Activated naive CD4-positive, alpha-beta T cell treated with anti-CD3 and anti-CD28 coated beads for 36 hours (primary cell): ENCODE measurements at places on chromosomes 2 and 18.

DNA sequence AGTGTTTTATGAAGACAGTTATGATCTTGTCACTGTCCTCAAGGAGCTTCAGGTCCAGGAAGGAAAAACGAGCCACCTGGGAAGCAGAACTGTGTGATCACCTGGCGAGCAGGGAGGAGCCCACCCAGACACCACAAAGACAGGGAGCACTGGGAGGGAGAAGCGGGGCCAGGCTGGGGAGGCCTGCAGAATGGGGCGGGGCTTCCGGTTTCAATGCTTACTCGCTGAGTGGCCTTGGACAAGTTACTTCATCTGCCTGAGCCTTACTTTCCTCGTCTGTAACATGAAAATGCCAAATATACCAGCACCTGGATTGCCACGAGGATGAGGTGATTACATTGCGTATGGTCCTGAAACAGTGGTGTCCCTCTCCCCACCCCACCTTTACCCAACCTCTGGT is 227.5 kb downstream of the ANKRD30B start:
- H3K36me3 ChIP-seq = no peaks in the 10 kb centered on the region
- no peaks in the 10 kb centered on the region for H3K4me1 ChIP-seq
- H3K27ac ChIP-seq = no peak overlapping the region
- no peak for DNase-seq
- H3K27me3 ChIP-seq = no peaks in the 10 kb centered on the region

DNA sequence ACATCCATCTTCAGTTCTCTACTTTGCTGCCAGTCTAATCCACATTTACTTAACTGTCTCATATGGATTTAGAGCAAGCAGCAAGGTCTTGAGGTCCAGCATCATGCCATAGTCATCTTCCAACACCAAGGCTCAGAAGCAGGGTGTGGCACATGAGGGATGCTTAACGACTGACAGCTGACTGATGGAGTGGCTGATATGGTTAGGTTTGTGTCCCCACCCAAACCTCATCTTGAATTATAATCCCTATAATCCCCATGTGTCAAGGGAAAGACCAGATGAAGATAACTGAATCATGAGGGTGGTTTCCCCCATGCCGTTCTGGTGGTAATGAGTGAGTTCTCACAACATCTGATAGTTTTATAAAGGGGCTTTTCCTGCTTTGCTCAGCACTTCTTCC is 257.3 kb downstream of the NBAS start:
- no peak overlapping the region for H3K4me3 ChIP-seq
- peaks cover 30% of the 10 kb centered on the region for H3K4me1 ChIP-seq
- DNase-seq = no peak
- H3K27ac ChIP-seq = no peak overlapping the region
- no peaks in the 10 kb centered on the region for H3K27me3 ChIP-seq

DNA sequence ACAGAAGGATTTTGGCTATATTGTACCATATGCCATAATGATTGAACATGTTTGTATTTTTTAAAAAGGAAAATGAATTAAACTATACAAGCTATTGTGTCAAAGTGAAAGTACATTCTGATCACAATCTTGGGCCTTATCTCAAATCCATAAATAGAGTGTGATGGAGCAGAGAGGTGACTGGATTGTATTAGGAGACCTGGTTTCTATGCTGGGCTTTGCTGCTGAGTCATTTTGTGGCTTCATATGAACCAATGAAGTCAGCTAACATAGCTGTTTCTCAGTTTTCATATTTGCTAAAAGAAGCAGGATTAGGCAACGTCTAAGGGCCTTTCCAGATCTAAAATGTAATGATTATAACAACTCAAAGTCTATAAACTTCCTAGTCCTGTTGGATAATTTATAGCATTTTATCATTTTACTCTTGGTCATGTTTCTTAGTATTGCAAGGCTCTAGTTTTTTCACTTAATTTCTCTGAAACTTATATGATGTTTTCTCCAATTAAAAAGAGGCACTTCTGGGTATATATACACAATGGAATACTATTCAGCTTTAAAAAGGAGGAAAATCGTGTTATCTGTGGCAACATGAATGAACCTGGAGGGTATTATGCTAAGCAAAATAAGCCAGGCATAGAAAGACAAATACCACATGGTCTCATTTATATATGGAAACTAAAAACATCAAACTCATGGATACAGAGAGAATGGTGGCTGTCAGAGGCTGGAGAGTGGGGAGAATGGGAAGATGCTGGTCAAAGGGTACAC is 112.3 kb downstream of the MEP1B start:
- H3K36me3 ChIP-seq = no peaks in the 10 kb centered on the region
- H3K27me3 ChIP-seq = peaks cover 6% of the 10 kb centered on the region
- DNase-seq = peak; percentile 5
- H3K4me3 ChIP-seq = no peak overlapping the region
- no peak overlapping the region for H3K27ac ChIP-seq

- no peak overlapping the region for H3K27ac ChIP-seq
- H3K27me3 ChIP-seq = no peaks in the 10 kb centered on the region
- DNase-seq = no peak
These were observed 35.8 kb downstream of the TCF7L1 start for GRCh38 chr2:85168942-85169341.

GRCh38 chr2:190592831-190593230 is 56.1 kb upstream of the NAB1 start:
- no peak for DNase-seq
- H3K27ac ChIP-seq = no peak overlapping the region
- no peaks in the 10 kb centered on the region for H3K4me1 ChIP-seq

- no peak overlapping the region for H3K27ac ChIP-seq
- peaks cover 15% of the 10 kb centered on the region for H3K4me1 ChIP-seq
- DNase-seq = no peak
- no peak overlapping the region for H3K4me3 ChIP-seq
- peaks cover 4% of the 10 kb centered on the region for H3K36me3 ChIP-seq
These were observed 54.0 kb upstream of the RNU4ATAC start for GRCh38 chr2:121476684-121477083.

DNA sequence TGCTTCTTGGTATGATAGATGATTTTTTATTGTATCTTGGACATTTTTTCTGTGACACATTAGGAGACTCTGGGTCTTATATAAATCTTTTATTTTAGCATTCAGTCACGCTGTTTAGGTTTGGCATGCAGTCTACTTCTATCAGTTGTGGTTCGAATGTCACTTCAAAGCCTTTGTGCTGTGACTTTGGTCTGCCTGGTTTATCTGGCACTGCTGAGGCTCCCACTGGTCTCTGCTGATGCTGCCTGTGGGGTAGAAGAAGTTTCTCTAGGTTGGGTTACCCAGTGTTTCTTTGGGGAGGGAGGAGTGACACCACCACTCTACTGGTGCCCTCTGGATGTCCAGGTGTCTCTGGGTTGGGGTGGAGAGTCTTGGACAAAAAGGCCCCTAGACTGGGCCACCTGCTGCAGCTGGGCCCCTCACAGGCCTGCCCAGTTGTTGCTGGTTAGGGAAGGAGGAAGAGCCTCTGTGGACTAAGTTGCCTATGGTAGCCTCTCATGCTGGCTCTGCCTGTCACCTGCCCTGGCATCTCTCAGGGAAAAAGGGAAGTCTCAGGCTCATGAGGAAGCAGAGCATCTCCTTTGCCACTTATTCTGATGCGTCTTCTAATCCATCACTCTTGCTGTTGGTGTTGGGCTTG is 115.4 kb upstream of the HS6ST1 start:
- H3K4me3 ChIP-seq = no peak overlapping the region
- H3K27ac ChIP-seq = no peak overlapping the region
- no peaks in the 10 kb centered on the region for H3K36me3 ChIP-seq

GRCh38 chr18:6482198-6482977 is 67.7 kb upstream of the L3MBTL4 start:
- no peaks in the 10 kb centered on the region for H3K4me1 ChIP-seq
- H3K27ac ChIP-seq = no peak overlapping the region
- no peak for DNase-seq
- H3K27me3 ChIP-seq = no peaks in the 10 kb centered on the region
- H3K4me3 ChIP-seq = no peak overlapping the region
- H3K36me3 ChIP-seq = no peaks in the 10 kb centered on the region

- H3K4me1 ChIP-seq = peaks cover 14% of the 10 kb centered on the region
- no peak overlapping the region for H3K4me3 ChIP-seq
- H3K27me3 ChIP-seq = no peaks in the 10 kb centered on the region
These were observed 49.8 kb downstream of the PIAS2 start for GRCh38 chr18:46867367-46868143.

GRCh38 chr2:120844070-120844738 is 108.5 kb downstream of the GLI2 start:
- peaks cover 2% of the 10 kb centered on the region for H3K27me3 ChIP-seq
- DNase-seq = no peak
- H3K4me3 ChIP-seq = no peak overlapping the region

GRCh38 chr18:11148680-11149440 is 509 bp downstream of the PIEZO2 start:
- no peaks in the 10 kb centered on the region for H3K4me1 ChIP-seq
- DNase-seq = no peak
- H3K27me3 ChIP-seq = peaks cover 39% of the 10 kb centered on the region
- no peak overlapping the region for H3K27ac ChIP-seq

GRCh38 chr2:205545971-205546816 is 136.1 kb upstream of the NRP2 start:
- H3K27me3 ChIP-seq = no peaks in the 10 kb centered on the region
- no peak overlapping the region for H3K27ac ChIP-seq
- no peak overlapping the region for H3K4me3 ChIP-seq
- DNase-seq = no peak
- peaks cover 11% of the 10 kb centered on the region for H3K4me1 ChIP-seq
- H3K36me3 ChIP-seq = no peaks in the 10 kb centered on the region

- no peak overlapping the region for H3K4me3 ChIP-seq
- no peaks in the 10 kb centered on the region for H3K4me1 ChIP-seq
- no peak for DNase-seq
- no peak overlapping the region for H3K27ac ChIP-seq
- H3K36me3 ChIP-seq = no peaks in the 10 kb centered on the region
- H3K27me3 ChIP-seq = peaks cover 13% of the 10 kb centered on the region
These were observed 46.6 kb downstream of the GBX2 start for GRCh38 chr2:236121546-236121945.

DNA sequence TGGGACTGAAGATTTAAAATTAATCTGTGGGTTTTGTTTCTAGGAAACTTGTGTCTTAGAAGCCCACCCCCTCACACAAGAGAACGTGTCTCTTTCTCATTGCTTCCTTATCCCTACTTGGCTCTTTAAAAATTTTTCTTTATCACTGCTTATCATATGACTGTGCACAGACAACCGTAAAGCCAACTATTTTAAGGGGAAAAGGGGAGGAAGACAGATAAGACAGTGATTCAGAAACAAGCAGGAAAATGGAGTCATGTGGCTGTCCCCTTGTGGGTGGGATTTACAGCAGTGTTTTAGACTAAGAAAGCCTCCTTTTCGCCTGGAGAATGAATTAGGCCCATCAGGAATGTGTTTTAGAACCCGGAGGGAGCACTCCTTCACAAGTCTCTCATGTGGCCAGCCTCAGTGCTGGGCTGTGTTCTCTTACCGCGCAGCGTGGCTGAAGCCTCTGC is 17.6 kb downstream of the PRKCE start:
- no peak overlapping the region for H3K27ac ChIP-seq
- H3K27me3 ChIP-seq = no peaks in the 10 kb centered on the region
- peaks cover 4% of the 10 kb centered on the region for H3K4me1 ChIP-seq
- no peak for DNase-seq
- peaks cover 2% of the 10 kb centered on the region for H3K36me3 ChIP-seq
- no peak overlapping the region for H3K4me3 ChIP-seq

DNA sequence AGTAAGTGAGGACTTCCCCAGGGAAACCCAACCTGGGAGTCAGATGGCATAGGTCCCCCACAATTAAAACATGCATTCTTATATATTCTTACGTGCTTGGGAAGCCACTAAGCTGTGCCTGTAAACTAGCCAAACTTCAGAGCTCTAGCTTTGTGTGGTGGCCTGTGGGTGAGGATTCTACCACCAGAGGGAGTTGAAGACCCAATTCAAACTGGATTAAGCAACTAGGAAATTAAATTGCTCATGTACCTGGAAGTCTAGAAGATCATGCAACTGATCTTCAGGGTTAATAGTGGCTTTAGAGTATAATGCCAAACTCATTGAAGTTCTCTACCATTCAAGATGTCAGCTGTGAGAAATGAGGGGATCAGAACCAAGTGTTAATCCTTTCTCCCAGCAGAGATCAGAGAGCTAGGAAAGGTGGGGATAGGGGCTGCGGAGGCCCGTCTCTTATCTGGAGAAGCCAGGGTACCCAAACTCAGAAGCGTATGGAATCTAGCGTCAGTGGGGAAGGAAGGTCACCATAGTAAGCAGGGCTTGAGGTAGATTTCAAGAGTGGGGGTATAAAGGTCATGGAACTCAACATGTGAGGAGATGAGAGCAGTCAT is 53.2 kb upstream of the CCDC85A start:
- DNase-seq = no peak
- H3K36me3 ChIP-seq = no peaks in the 10 kb centered on the region
- no peaks in the 10 kb centered on the region for H3K4me1 ChIP-seq
- no peak overlapping the region for H3K4me3 ChIP-seq
- H3K27ac ChIP-seq = no peak overlapping the region

DNA sequence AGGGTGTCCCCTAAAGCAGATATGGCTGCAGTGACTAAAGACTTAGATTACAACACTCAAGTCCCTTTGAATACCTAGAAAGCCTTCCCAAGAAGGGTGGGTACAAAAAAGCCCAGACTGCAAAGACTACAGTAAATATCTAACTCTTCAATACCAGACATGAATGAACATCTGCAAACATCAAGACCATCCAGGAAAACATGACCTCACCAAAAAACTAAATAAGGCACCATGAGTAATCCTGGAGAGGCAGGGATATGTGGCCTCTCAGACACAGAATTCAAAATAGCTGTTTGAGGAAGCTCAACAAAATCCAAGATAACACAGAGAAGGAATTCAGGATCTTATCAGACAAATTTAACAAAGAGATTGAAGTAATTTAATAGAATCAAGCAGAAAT is 138.2 kb upstream of the OTOS start:
- no peak overlapping the region for H3K27ac ChIP-seq
- H3K36me3 ChIP-seq = no peaks in the 10 kb centered on the region
- no peak overlapping the region for H3K4me3 ChIP-seq
- H3K27me3 ChIP-seq = peaks cover 51% of the 10 kb centered on the region
- DNase-seq = no peak

- H3K4me1 ChIP-seq = no peaks in the 10 kb centered on the region
- H3K27ac ChIP-seq = no peak overlapping the region
These were observed 837 bp upstream of the ACSL3 start for GRCh38 chr2:222859786-222860612.

- H3K27me3 ChIP-seq = no peaks in the 10 kb centered on the region
- no peak overlapping the region for H3K4me3 ChIP-seq
- H3K4me1 ChIP-seq = peaks cover 39% of the 10 kb centered on the region
- H3K36me3 ChIP-seq = no peaks in the 10 kb centered on the region
- no peak overlapping the region for H3K27ac ChIP-seq
- DNase-seq = peak; percentile 22
These were observed 52.6 kb downstream of the CXCR4 start for GRCh38 chr2:136065384-136065783.

- H3K36me3 ChIP-seq = no peaks in the 10 kb centered on the region
- no peak overlapping the region for H3K4me3 ChIP-seq
- no peak overlapping the region for H3K27ac ChIP-seq
- H3K27me3 ChIP-seq = peaks cover 15% of the 10 kb centered on the region
- DNase-seq = no peak
- no peaks in the 10 kb centered on the region for H3K4me1 ChIP-seq
These were observed 11.1 kb upstream of the SLC4A10 start for GRCh38 chr2:161613161-161613560.
